ENCODE measurements at places on chromosomes 3 and 15.

- DNase-seq: no peak
Observed at GRCh38 chr15:48406911-48407310, 75.7 kb downstream of the DUT start.

- no peak for DNase-seq
Observed at GRCh38 chr3:47849699-47850563, 47.0 kb downstream of the DHX30 start.

- DNase-seq: no peak
Observed at GRCh38 chr15:60710656-60711055, 231.7 kb upstream of the ICE2 start.

GRCh38 chr15:98651036-98651481 is 2.7 kb downstream of the IGF1R start:
- DNase-seq: no peak

GRCh38 chr3:184145111-184145524 is 10.0 kb downstream of the EIF2B5 start:
- DNase-seq: no peak

DNA sequence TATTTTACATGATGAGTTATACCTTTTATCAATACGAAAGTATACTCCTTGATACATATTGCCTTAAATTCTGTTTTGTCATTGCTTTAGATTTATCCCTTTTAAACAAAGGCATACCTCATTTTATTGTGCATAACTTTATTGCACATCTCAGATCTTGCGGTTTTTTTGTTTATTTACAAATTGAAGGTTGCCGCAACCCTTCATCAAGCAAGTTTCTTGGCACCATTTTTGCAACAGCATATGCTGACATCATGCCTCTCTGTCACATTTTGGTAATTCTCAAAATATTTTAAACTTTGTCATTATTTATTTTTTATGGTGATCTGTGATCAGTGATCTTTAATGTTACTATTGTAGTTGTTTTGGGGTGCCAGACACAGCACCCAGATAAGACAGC is 20.9 kb downstream of the SNRK start:
- DNase-seq: no peak

- DNase-seq: peak; percentile 71
Observed at GRCh38 chr3:51391566-51392354, 675 bp downstream of the RBM15B start.

DNA sequence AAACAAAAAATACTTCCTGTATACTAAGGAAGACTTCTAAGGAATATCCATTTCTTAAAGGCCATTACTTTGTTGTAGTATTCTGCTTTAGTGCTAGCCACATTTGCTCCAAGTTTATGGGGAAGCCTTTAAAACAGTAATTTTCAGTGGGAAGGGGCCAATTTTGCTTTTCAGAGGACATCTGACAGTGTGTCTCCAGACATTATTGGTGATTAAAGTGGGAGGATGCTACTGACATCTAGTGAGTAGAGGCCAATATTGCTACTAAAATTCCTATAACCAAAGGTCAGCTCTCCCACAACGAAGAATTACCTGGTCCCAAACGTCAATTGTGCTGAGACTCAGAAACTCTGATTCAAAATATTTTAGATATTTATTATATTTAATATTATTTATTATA is 24.8 kb downstream of the SLC28A2 start:
- no peak for DNase-seq

- DNase-seq: peak; percentile 87
Observed at GRCh38 chr15:87597346-87598052, 659.0 kb downstream of the NTRK3 start.

DNA sequence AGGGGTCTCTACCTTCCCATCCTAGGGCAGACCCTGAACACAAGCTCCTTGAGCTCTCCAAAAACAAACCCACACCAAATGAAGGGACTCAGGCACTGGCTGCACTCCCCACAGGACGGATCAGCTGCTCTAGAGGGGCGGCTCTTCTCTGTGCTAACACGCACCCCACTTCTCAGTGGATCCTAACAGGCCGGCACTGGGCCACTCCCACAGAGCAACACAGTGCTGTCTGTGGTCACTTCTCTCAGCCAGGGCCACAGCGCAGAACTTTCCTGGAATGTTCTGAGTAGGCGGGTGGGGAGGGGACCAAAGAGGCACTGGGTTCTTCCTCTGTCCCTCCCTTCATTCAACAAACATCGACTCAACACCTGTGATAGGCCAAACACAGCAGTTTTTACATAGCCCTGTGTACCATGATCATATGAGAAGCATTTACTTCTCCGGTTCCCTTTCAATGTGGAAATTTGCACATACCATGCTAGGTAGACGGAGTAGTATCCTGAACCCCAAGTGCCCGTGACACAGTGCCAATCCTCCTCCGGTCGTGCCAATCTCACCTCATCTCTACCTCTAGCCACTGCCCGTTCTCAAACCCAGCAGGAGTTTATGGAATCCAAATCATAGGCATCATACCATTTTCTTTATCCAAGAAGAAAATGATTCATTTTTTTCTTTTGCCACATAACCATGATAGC is 98.1 kb downstream of the LRIG1 start:
- DNase-seq: no peak

DNA sequence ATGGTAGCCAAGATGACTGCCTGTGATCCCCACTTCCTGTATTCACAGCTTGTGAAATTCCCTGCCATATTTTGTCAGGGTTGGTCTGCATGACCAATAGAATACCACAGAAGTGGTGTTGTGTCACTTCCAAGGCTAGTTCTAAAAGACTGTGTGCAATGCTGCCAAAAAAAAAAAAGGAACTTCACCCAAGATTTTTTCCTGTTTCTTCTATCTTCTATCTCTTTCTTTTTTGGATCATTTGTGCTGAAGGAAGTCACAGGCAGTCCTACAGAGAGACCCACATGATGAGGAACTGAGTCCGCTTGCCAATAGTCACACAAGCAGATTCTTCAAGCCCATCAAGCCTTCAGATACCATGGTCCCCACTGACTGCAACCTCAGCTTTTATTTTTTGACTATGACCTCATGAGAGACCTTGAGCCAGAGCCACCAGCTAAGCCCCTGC is 18.1 kb upstream of the RAF1 start:
- no peak for DNase-seq

DNA sequence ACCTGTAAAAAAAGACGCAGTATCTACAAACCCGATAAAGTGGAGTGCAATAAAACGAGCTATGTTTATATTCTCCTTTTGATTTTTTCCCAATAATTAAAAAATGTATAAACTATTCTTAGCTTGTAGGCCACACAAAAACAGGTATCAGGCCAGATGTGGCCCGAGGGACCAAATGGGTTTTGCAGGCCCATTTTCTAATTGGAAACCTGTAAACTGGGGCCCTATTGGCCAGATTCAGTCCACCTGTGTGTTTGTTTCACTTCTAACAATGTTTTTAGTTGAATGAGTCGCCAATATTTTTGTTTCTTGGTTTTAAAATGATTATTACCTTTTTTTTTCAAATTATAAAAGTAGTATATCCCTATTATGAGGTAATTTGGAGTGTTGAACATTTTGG is 29.7 kb downstream of the ZBTB38 start:
- DNase-seq: no peak

DNA sequence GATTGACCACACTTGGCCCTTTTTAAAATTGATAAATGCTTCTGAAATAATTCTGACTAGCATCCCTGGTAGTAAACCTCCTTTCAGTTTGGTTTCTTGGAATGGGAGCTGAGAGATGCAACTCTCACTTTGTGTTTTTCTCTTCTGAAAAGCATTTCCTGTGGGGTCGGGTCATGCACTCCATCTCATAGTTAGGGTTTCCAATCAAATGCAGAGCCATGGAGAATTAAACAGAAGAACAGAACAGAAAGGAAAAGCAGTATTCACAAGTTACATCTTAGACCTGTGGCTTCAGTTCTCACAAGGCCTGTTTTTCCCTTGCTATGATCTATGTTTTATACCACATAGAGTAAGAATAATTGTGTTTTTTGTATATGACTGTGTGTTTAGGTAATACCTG is 39.7 kb downstream of the SENP2 start:
- no peak for DNase-seq

GRCh38 chr3:109982201-109982600 is 644.9 kb upstream of the DPPA4 start:
- DNase-seq: no peak

DNA sequence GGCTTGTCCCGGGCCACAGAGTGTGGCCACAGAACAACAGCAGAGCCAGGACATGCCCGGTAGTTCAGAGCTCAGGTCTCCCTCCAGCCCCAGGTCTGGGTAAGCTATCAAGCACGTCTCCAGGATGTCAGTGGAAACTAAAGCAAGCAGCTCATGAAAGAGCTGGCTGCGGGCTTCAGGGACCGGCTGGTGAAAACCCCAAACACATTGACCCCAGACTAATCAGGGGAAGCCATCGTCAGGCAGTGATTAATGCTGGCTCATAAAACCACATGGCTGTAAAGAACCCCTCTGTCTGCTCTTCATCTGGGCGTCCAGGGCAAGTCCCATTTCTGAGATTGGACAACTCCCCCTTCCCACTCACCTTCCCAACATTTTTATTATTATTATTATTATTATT is 37.8 kb downstream of the LMCD1 start:
- no peak for DNase-seq

GRCh38 chr3:39261726-39262125 is 18.1 kb downstream of the CX3CR1 start:
- DNase-seq: no peak

- no peak for DNase-seq
Observed at GRCh38 chr3:183518491-183519251, 36.8 kb downstream of the KLHL6 start.

DNA sequence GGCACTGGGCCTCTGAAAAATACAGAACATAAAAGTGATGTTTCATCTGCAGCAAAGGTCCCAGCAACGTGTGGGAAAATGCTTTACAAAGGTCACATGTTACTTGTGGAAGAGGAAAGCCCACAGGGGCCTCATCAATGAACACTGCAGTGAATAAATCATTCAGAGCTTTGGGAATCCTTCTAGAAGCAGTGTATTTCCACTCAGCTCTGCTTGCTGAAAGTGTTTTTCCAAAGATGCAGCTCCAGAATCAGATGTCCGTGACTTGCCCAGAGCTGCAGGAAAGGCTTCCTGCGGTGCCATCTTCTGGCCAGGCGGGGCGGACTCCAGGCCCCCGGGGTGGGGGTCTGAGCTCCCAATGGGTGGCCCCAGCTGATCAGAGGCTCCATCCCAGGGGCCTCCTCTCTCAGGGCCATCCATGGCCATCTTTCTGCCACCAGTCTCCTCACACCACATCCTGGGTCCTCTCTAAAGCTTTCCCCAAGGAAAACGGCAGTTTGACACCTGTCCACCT is 81.5 kb downstream of the C3orf70 start:
- DNase-seq: no peak

DNA sequence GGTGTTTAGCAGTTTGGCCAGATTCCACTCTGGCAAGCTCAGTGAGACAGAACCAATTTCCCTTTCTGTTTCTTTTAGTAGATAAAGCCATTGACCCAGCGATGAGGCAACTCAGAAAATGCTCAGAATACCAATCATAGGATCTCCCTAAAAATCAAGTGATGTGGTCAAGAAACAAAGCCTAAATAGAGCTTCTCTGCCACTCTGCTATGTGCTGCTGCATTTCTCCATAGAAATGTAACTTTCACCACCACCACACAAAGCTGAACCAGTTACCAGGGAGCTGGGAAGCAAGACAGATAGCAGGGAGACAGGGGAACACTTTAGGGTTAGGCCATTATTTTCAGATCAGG is 109.8 kb downstream of the RPL22L1 start:
- no peak for DNase-seq

- no peak for DNase-seq
Observed at GRCh38 chr3:25803833-25804232, 13.9 kb downstream of the OXSM start.

- DNase-seq: no peak
Observed at GRCh38 chr15:101521591-101521990, 32.1 kb upstream of the PCSK6 start.

GRCh38 chr15:92797168-92798052 is 102.7 kb upstream of the CHD2 start:
- DNase-seq: no peak

DNA sequence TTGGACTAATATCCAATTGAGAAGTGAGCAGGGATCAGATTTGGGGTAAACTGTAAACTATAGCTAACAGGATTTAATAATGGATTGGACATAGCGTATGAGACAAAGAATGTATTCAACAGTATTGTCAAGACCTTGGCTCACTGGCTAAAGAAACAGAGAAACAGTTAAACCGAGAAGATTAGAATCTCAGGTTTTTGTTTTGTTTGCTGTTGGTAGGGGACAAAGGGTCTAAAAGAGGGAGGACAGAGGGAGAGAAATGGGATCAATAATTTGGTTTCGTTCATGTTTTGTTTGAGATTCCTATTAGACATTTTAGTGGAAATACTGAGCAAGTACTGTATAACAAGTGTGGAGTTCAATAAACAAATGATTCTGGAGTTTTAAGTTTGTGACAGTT is 28.6 kb downstream of the CLDN1 start:
- no peak for DNase-seq

GRCh38 chr3:142963516-142964448 is at the start of gene PAQR9:
TSS of gene PAQR9 (minus strand) at chr3:142963674. CDS start at chr3:142963336, 338 bp downstream.
- DNase-seq: no peak

DNA sequence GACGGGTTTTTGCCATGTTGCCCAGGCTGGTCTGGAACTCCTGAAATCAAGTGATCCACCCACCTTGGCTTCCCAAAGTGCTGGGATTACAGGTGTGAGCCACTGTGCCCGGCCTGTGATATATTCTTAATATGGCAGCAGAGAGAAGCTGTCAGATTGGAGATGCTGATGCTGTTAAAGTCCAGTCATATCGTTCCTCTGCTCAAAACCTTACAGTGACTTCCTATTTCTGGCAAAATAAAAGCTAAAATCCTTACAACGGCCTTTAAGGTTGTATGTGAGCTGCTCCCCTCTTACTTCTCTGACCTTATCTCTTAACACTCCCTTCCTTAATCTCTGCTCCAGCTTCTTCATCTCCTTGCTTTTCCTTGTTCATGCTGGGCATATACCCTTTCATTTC is 26.6 kb upstream of the MGA start:
- no peak for DNase-seq

GRCh38 chr15:92901995-92902394 is 1.9 kb downstream of the CHD2 start:
- no peak for DNase-seq

- DNase-seq: no peak
Observed at GRCh38 chr3:172125053-172125452, 85.7 kb downstream of the FNDC3B start.

DNA sequence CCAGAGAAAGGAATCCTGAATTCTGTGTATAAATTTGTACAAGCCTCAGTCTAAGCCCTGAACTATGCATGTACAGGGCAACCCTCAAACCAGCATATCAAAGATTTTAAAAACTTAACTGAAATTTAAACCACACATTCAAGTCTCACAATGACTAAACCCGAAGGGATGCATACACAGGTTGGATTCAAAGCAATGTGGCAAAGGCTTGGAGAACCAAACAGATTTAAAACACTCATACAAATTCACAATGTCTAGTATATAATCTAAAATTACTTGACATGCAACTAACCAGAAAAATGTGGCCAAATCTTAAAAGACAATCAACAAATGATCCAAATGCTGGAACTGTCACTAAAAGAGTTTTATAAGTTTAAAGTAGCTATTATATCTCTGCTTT is 36.4 kb downstream of the CEP152 start:
- DNase-seq: no peak

Measured in activated CD8-positive, alpha-beta memory T cell treated with anti-CD3 and anti-CD28 coated beads, Interleukin-2, amount 10 ng/mL, durations not matched to agents 7 days and 5 days (primary cell).